NCI-H748 treated with DMSO at 0.1 percent for 48 hours (cell line): ENCODE measurements at places on chromosomes 5 and 9.

DNA sequence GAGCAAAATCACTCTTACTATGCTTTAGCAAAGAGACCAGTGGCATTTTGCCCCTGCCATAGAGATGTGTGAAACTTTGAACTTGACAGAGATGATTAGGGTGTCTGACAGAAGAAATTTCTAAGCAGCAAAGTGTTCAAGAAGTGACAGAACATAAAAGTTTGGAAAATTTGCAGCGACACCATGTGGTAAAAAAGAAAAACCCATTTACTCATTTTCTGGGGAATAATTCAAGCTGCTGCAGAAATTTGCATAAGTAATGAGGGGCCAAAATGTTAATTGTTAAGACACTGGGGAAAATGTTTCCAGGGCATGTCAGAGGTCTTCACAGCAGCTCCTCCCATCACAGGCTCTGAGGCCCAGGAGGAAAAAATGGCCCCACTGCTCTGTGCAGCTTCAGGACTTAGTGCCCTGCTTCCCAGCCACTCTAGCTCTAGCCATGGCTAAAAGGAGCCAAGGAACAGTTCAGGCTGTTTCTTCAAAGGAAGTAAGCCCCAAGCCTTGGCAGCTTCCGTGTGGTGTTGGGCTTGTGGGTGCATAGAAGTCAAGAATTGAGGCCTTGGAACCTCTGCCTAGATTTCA is 6.1 kb upstream of the AP3B1 start:
- no peak for DNase-seq

- DNase-seq: peak; percentile 28
These were observed 278.0 kb upstream of the SMC2 start for GRCh38 chr9:103816146-103816545.

- no peak for DNase-seq
These were observed 78.3 kb downstream of the PLK2 start for GRCh38 chr5:58381566-58381965.

DNA sequence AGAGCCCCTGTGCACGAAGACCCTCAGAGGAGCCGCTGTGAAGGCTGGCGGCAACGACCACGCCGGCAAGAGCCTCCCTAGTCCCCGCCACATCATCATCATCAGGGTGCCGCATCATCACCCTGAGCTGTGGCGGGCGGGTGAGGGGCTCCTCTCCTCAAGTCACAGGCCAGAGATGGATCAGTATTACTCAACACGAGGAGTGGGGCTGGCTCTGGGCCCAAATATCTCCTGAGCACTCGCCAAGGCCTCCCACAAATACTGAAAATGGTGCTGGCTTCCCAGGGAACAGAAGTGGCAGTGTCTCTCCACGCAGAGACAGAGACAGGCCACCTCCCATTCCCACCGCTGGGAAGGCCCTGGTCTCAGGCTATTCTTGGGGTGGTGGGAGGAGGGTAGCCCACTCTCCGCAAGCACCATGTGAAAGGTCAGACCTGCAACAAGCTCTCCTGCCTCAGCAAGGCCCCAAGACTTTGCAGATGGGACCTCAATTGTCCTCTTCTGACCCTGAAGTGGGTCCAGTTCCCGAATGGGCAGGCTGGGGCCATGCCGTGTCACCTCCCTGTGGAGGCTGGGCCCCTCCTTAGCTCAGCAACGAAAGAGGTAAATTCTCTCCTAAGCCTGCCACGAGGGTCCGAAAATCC is 39.3 kb upstream of the ZNF354A start:
- no peak for DNase-seq

DNA sequence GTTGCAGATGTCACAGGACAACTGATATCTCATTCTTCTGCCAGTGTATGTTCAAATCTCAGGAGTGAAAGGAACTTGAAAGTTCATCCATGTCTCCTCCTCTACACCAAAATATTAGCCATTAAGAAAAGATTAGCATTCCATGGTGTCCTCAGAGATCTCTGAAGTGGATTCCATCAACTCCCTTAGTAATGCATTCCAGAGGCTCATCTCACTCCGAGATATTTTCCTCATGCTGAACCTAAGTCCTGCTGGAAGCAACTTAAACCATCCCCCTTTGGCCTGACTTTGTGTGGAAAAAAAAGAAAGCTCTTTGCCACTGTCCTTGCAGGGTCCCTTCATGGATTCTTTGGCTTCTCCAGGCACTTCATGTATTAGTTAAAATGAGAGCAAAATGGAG is 155.7 kb upstream of the ZNF462 start:
- no peak for DNase-seq

GRCh38 chr9:5563886-5564285 is 53.6 kb downstream of the PDCD1LG2 start:
- no peak for DNase-seq

- no peak for DNase-seq
These were observed 908.0 kb upstream of the COX7C start for GRCh38 chr5:85709728-85710127.

- DNase-seq: no peak
These were observed 27.7 kb downstream of the RANBP3L start for GRCh38 chr5:36273809-36274526.
